ENCODE measurements at places on chromosomes 13 and 19.
A peak's percentile ranks its signal among the peaks of the same experiment; 100 is the strongest.

DNA sequence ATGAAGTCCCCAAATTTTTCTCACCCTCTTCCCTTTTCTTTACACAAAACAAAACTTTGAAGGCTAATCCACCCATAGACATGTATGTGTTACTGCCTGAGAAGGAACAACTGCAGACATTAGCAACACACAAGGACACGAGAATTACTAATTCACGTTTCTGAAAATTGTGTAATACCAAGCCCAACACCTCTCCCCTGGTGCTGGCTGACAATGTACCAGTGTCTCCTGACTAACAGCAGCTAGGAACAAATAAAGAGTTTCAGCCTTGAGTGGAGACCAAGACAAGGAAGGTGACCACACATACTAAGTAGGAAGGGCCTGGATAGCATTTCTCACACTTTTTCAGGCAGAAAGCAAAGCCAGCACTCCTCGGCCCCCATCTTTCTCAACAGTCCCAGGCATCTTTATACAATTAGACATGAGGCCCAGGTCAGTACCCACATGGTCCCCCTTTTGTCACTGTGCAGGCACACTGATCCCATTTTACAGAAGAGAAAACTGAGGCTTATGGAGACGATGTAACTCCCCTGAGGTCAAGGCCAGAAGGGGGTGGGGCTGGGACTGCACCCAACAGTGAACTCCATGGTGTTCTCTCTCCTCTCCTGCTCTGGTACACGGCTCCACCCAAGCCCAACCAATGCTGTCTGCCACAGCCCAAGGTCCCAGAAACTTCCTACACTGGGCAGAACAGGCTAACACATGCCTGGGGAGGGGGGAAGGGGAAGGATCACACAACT lies 8.7 kb downstream of the BRD4 start:
- DNase-seq = no peak

GRCh38 chr19:54352546-54352945 lies 12.2 kb downstream of the LAIR1 start:
- DNase-seq = no peak

DNA sequence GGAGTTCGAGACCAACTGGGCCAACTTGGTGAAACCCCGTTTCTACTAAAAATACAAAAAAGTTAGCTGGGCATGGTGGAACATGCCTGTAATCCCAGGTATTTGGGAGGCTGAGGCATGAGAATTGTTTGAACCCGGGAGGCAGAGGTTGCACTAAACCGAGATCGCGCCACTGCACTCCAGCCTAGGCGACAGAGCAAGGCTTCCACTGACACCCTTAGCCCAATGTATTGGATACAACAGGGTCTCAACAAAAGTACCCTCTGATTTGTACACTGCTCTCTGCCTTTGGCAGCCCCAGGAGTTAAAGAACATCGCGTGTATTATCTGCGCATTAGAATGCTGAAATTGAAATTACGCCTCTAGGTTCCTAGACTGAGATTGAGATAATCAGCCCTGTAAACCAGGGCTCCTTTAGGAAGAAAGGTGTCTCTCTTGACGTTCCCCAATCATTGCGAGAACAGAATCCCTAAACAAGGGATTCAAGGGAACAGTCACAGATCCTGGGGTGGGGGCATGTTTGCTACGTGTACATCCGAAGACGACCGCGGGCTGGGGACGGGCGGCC lies 21.9 kb downstream of the IPO5 start:
- no peak for DNase-seq

- no peak for DNase-seq
Measured at GRCh38 chr19:45076851-45077730, 813 bp upstream of the ZNF296 start.

DNA sequence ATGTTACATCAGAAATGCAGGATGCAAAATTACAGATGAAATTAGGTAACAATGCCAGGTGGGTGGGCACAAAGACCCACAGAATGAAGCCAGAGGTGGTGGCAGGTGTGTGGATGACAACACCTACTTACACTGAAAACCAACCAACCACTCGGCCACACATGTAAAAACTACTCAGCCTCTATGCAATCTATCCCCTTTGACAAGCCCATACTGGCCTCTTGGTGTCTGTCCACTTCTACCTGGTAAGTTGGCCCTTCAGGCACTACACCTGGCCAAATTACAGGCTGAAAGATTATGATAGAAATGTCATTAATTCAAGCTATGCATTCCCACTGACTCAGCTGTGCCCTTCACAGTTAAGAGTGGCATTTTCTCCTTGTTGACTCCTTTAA lies 50.0 kb downstream of the BRD4 start:
- DNase-seq = no peak

DNA sequence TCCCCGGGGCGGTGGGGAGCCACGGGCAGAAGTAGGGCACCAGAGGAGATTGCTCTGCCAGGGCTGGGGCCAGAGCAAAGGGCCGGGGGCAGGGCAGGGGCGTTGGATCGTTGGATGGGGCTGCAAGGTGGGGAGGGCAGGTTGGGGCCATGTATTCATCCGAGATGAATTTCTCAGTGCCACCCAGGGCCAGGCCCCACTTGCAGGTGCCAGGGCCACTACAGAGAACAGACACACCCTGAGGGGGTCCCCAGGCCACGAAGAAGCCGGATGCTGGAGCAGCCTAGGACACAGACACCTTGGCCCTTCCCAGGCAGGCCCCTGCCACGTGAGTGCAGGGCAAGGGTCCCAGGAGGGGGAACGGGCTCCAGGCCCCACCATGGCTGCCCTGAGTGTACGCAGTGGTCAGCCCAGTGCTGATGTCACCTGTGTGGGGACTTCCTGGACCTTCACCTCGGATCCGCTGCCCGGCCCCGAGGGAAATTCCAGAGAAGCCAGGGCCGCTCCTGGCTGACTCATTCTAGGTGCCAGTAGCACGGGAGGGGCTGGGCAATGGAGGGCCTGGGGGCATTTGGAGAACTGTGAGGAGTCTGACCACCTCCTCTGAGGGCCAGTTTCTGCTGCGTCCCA lies 9.6 kb upstream of the SBNO2 start:
- peak; percentile 92 for DNase-seq

DNA sequence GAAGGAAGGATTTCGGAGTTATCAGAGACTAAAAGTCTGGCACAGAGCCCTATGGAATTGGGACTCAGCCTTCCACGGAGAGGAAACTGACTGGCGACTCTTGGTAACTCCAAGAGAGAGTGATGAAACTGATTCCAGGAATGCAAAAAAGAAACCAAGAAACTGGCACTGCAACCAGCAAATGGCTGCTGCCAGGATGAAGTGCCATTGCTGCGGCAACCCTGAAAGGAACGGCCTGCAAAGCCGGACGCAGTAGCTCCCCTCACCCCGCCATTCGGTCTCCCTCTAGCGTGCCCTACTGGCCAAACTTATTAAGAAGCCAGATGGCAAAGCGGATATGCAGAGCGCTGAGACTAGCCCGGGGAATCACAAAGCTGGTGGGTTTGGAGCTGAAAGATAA lies 236.0 kb downstream of the PCDH9 start:
- peak; percentile 67 for DNase-seq
